Ureter (tissue), 1 donor: ENCODE measurements at places on chromosomes 5 and 9. TPM values are rescaled to one million over a fixed set of nuclear protein-coding genes. Genes with fewer than 3 reads are reported as not detected.

DNA sequence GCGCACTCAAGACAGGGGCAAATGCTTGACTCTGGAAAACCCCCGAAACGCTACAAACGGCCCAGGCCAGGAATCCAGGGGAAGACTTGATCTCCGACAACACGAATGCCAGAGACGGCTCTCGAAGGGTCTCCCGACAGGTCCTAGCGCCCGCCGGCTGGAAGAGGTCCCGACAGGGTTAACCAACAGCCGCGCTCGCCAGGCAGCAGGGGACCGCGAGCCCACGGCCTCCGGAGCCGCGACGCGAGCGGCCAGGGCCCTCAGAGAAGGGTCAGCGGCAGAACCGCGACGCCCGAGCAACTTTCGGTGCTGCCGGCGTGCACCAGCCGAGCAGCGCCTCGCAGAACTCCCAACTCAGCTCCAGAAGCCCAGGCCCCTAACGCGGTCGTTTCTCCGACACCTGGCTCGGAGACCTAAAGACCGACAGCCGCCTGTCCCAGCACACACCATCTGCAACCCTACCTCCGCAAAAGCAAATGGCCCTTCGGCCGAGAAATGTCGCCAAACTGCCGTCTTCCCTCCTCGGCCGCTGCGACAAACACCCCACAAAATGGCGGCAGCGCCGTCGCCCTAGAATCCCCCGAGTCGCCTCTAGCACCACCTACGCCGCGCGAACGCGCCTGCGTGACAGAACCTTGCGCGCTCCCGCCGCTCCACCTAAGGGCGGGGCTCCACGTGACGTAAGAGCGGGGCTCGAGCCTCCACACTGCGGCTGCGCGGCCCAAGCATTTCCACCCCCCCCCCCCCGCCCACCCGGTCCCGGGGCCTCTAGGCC lies at the start of gene CLK4:
Gene CLK4 (minus strand): TSS at position 567 of the 775 bp plus-strand sequence. CDS start 3,634 bp downstream, outside the sequence.
- peak; percentile 96 for DNase-seq

- no peak for DNase-seq
These were observed 92.1 kb downstream of the HCN1 start for GRCh38 chr5:45604092-45604491.

- no peak for DNase-seq
These were observed 1.2 kb upstream of the CCDC69 start for GRCh38 chr5:151225071-151225470.

DNA sequence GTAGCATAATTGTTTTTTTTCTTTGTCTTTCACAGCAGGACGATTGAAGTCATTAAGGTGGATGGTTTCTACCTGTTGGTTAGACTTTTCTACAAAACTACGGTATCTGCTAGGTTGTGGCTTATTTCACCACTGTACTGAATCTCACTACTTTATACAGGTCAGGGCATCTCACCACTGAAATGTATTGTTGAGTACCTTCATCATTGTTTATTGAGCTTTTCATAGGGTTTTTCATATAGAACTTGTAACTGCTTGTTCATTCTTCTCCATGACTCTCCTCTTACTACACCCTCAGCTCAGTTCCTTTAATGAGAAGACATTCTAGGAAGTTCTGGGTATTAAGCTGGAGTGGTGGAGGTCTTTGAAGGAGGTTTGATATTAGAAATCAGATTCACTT lies 75.1 kb downstream of the PAM start:
- DNase-seq = no peak

DNA sequence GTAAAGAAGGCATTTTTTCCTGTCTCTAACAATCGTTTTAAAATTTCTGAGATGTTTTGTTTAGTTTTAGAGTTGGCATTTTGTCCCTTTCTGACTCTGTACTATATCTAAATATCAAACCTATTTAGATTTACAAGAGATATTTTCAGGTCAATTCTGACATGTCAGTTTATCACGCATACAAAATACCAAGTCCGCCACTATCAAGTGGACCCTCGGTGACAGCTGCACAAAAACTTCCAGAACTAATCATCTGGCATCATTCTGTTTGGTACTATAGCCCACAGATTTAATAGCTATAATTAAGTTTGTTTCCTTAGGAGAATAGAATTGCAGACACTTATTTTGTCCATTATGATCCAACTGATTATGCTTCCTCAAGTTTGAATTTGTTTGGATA lies 1278.2 kb downstream of the CDH12 start:
- no peak for DNase-seq

GRCh38 chr5:127612441-127613141 lies 36.3 kb upstream of the CTXN3 start:
- DNase-seq = no peak

- peak; percentile 28 for DNase-seq
These were observed 4.2 kb upstream of the SCGB3A1 start for GRCh38 chr5:180595381-180596114.

GRCh38 chr5:107516452-107517184 lies 154.1 kb downstream of the EFNA5 start:
- DNase-seq = no peak

DNA sequence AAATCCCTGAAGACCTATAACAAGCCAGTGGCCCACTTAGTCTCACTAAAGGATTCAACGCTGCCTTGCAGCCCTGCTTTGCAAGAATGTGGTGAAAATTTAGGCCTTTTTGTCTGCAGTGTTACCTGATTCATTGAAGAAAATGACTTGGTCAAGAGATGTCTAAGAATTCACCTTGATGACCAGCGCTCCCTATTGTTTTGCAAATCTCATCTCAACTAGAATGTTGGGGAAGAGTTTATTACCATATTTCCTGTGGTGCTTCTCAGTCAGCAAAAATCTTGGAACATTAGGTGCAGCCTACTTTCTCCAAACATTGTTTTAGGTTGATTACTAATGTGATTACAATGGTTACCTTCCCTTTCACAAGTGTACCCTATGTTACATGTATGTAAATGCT lies 53.5 kb downstream of the PLK2 start:
- DNase-seq = no peak

DNA sequence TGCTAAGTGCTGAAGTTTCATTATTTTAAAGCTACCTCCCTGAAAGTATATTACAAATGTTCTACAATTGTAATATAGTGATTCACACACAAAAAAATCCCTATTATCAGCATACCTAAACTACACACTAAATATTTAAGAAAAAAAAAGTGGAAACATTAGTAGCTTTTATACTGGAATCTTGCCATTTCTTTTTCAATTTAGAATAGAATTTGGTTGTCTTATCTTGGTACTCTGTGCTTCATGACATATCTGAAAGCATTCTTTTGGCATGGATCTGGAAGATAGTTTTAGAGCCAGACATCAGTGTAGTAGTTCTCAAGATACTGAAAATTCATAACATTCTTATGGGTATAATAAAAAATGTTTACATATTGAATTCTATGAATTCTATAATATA lies 35.0 kb downstream of the SLC1A3 start:
- no peak for DNase-seq

DNA sequence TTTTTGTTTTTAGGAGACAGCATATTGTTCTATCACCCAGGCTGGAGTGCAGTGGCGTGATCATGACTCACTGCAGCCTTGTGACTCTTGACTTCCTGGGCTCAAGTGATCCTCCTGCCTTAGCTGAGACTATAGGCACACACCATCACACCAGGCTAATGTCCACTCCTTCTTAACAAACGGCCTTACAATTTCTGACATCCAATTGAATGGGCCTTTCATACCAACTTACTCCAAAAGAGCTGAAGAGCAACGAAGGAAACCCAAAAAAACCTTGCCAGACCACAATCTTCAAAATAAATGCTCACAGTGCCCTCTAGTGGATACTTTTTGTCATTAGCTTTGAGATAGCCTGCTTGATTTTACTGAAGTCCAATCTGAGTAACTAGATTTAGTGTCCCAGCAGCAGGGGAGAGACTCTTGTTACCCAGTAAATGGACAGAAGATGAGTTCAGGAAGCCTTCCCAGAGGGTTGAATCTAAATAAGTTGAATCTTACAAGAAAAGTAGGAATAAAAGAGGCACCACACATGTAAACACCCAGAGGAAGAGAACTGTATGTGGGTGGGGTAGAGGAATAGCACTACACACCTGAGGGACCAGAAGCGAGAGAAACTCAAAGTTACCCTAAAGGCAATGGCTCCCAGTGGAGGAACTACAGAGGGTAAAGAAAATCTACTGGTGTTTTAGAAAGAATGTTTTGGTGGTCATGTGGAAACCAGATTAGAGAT lies 9.3 kb downstream of the ZNF622 start:
- DNase-seq = no peak

GRCh38 chr9:14895806-14896205 lies 14.4 kb downstream of the FREM1 start:
- no peak for DNase-seq

DNA sequence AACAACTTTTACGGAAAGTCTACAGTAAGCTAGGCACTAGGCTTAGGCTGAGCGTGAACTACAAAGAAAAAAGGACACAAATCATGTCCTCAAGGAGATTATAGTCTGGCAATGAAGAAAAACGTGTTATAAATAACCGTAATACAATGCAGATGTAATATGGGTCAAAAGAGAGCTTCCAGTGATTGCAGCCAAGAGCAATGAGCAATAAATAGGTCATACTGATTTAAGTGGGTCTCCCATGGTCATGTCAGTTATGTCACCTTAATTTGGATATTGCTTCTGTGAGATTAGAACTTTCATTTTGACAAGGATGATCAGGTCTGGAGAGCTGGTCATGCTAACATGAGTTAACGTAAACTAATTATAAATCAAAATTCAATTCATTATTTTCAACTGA lies 158.6 kb upstream of the GNA14 start:
- DNase-seq = no peak

GRCh38 chr9:78676623-78677022 lies 379.7 kb downstream of the PSAT1 start:
- DNase-seq = no peak

GRCh38 chr9:93595861-93596365 lies 19.5 kb downstream of the PHF2 start:
- DNase-seq = no peak

- DNase-seq = no peak
These were observed 46.8 kb upstream of the FUBP3 start for GRCh38 chr9:130532426-130533080.

DNA sequence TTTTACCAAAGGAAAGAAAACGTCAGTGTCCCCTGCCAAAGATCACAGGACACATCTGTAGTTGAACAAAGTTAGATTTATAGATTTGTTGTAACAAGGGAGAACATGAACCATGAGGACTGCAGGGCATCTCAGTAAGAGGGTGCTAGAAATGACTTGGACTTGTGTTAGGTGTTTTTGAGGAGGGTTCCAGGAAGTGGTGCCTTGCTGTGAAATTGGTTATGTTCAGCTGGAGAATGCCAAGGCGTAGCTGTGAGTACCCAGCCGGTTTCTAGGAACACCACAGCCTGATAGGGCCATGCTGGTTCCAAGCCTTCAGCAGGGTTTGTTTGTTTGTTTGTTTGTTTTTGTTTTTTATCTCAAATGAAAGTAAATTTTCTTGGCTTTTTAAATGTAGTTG lies 5.3 kb downstream of the SPEF2 start:
- DNase-seq = no peak

DNA sequence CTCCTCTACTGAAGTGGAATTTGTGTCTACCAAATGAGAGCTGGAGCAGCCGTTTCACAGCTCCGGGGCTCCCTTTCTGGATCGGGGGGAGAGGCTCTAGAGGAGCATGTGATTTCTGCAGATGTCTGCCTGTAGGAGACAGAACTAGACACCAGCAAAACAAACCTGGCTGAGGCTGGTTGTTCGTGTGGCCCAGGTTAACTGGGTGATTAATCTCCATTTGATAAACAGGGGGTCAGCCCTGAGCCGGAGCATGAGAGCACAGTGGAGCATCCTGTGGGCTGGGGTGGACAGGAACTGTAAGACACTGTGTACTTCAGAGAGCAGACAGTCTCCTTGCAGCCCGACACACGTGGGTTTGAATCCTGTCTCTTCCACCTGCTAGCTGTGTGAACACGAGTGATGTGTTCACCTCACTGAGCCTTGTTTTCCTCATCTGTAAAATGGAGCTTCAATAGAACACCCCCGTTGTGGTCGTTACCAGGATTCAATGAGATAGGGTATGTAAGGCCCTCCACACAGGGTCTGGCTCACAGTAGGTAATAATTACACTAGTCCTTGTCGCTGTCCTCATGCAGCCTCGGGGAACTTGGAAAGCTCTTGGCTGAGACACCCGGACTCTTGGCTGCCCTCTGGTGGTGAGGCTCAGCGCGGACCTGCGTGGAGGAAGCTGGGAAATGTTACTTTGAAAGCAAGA lies 12.9 kb downstream of the CXCL14 start:
- DNase-seq = peak; percentile 72

DNA sequence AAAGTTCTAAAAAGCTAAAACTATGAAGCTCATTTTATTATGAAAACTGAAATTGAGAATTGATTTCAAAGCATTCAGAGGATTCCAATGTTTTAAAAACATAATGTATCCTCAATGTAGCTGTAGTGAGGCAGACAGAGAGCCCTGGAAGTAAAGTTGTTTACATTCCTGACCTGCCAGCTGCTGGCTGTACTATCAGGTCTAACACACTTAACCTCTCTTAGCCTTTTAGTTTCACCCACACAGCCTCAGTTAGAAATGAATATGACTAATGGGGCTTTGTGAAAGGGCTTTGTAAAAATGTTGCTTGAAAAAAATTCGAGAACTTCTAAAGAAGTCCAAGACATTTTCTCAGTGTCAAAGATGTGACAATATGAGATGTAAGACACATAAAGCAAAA lies 122.6 kb downstream of the FBXL17 start:
- no peak for DNase-seq

DNA sequence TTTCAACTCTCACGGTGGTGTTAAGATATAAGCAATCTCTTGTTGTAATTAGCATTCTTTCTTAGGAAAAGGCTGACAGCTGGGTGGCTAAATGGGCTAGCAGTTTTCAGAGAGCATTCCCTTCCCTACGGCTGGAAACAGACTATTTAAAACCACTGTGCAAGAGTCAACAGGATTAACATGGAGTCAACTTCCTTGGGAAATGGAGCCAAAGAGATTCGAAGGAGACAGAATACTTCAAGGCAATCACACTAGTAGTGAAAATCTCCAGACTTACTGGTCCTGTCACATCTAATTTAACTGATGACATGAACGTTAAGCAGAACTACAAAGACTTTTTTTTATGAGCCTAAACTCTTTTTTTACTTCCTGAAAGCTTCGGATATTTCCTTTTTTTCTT lies 453.3 kb upstream of the ITGA1 start:
- no peak for DNase-seq

DNA sequence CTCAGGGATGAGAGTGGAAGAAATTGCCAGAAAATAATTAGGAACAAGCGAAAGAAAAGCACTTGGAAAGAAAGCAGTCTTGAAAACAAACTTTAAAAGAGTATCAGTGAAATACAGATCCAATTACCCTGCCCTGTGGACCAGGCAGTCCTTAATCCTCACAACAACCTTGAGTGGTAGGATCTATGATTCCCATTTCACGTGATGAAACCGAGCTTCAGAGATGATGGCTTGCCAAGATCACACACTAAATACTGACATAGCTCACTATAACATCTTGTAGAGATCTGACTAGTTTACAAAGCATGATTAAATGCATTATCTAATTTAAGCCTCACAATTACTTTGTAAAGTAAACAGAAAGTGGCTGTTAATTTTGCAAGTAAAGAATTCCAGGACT lies 55.5 kb upstream of the ABCA1 start:
- DNase-seq = no peak

The UGT3A2 gene
- 0.44 TPM for total RNA-seq

The BOD1 gene
- 49.3 TPM for total RNA-seq

The GPR151 gene
- total RNA-seq = not detected

The PLGRKT gene
- total RNA-seq = 23.5 TPM

The LYSMD3 gene
- 15.1 TPM for total RNA-seq

The SPARC gene
- total RNA-seq = 483 TPM

The SHB gene
- total RNA-seq = 33.0 TPM

The IFNA13 gene
- not detected for total RNA-seq

The PTPA gene
- 143 TPM for total RNA-seq
